ENCODE measurements at places on chromosomes 4 and X. TPM values are rescaled to one million over a fixed set of nuclear protein-coding genes. Genes with fewer than 3 reads are reported as not detected.

Gene ADH1A
- total RNA-seq, result not detected

Gene NAA15
- 60.8 TPM for total RNA-seq

Gene ADH7
- total RNA-seq, result not detected

Gene NSG1
- total RNA-seq, result 66.3 TPM

GRCh38 chr4:181874602-181875001 lies 368.6 kb upstream of the TENM3 start:
- no peak overlapping the region for H3K4me3 ChIP-seq

GRCh38 chr4:110627977-110628662 lies 5.2 kb upstream of the PITX2 start:
- no peak for DNase-seq
- no peak overlapping the region for H3K27ac ChIP-seq
- H3K4me1 ChIP-seq, result peaks cover 8% of the 10 kb centered on the region
- peak overlapping the region; percentile 45 for H3K4me3 ChIP-seq

- H3K4me1 ChIP-seq, result no peaks in the 10 kb centered on the region
- no peak overlapping the region for H3K4me3 ChIP-seq
- H3K36me3 ChIP-seq, result no peaks in the 10 kb centered on the region
- H3K27me3 ChIP-seq, result no peaks in the 10 kb centered on the region
These were observed 307.5 kb upstream of the FAM241A start for GRCh38 chr4:111837761-111838160.

- no peaks in the 10 kb centered on the region for H3K27me3 ChIP-seq
- H3K27ac ChIP-seq, result peak overlapping the region; percentile 97
- H3K36me3 ChIP-seq, result peaks cover 7% of the 10 kb centered on the region
- H3K4me3 ChIP-seq, result peak overlapping the region; percentile 97
These were observed 1.5 kb upstream of the DDX3X start for GRCh38 chrX:41332408-41333002.
